ENCODE measurements at places on chromosomes 3 and 15. TPM values are rescaled to one million over a fixed set of nuclear protein-coding genes. Genes with fewer than 3 reads are reported as not detected.

- no peaks in the 10 kb centered on the region for H3K36me3 ChIP-seq
- H3K27me3 ChIP-seq = peaks cover 58% of the 10 kb centered on the region
- no peak overlapping the region for H3K27ac ChIP-seq
- peaks cover 3% of the 10 kb centered on the region for H3K4me1 ChIP-seq
- DNase-seq = no peak
These were observed 4.0 kb upstream of the CFAP100 start for GRCh38 chr3:126390751-126391150.

GRCh38 chr15:84992157-84992944 lies 10.7 kb downstream of the PDE8A start:
- no peak overlapping the region for H3K4me3 ChIP-seq
- no peak overlapping the region for H3K27ac ChIP-seq
- peaks cover 2% of the 10 kb centered on the region for H3K36me3 ChIP-seq
- no peak for DNase-seq
- H3K4me1 ChIP-seq = peaks cover 2% of the 10 kb centered on the region
- no peaks in the 10 kb centered on the region for H3K27me3 ChIP-seq

DNA sequence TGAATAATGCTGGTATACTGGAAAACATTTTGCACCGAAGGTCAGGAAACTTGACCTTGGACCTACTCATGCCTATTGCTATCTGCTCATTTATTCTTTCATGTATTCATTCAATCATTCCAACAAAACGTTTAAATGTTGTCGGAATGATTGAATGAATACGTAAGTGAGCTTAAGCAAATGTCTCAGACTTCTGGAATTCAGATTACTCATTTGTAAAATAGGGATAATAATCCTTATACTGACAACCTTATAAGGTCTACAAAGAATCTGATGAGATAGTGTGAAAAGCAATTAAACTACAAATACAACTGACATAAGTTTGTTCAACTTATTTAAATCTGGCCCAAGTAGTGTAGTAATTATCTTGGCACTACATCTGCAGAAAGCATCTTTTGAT lies 288.7 kb downstream of the WDR72 start:
- peaks cover 8% of the 10 kb centered on the region for H3K36me3 ChIP-seq
- no peaks in the 10 kb centered on the region for H3K27me3 ChIP-seq
- H3K4me1 ChIP-seq = peaks cover 38% of the 10 kb centered on the region

DNA sequence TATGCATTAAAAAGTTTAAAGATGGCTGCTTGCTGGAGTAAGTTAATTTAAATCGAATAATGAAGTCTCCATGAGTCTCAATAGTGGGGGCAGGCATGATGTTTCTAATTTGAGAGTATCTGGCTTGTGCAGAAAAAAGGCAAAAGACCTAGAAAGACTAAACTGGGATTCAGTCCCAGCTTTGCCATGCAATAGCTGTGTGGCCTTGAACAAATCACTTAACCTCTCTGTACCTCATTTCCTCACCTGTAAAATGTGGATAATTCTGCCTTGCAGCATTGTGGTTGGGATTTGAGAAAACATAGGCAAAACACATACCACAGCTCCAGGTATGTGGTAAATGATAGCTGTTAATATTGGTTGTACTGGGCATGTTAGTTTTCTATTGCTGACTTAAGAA lies 8.6 kb downstream of the LXN start:
- H3K27ac ChIP-seq = no peak overlapping the region
- H3K4me1 ChIP-seq = no peaks in the 10 kb centered on the region
- no peaks in the 10 kb centered on the region for H3K27me3 ChIP-seq
- H3K4me3 ChIP-seq = no peak overlapping the region
- H3K36me3 ChIP-seq = peaks cover 5% of the 10 kb centered on the region

FHIT gene
- 16.1 TPM for total RNA-seq

FAM3D gene
- total RNA-seq = not detected
